Stimulated activated CD4-positive, alpha-beta T cell treated with anti-CD3 and anti-CD28 coated beads, Interleukin-1b, Interleukin-23, amount 100 ng/mL, for 1 hour (primary cell): ENCODE measurements at places on chromosomes 1 and 21.

DNA sequence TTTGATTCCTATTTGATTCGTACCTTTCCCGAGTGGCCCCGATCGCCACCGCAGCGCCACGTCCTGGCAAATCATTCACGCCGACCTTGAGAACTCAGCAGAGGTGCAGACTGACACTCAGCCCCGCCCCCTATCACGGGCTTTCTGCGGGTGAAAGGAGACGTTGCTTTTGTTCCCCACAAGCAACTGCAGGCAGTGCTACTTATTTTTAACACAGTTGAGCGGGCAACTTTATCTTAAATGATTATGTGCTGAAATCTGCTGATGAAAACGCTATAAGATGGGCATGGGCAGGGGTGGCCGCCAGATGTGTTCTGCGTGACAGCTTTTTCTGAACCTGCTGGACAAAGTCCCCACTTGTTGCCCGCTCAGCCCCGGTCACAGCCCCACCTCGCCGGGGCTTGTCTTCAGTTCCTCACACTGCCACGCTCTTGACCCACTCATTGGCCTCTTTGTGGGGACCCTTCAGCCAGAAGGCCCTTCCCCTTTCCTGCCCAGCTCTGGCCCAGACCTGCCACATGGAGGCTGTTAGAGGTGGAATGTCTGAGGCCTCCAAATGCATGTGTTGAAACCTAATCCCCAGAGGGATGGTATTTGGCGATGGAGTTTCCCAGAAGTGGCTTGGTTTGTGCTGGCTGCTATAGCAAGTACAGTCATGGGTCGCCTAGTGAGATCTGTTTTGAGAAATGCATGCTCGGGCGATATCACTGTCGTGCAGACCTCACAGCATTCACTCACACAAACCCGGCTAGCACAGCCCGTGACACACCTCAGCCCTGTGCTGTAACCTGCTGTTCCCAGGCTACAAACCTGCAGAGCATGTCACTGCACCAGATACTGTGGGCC is 15.7 kb upstream of the PDXK start:
- no peak for DNase-seq

DNA sequence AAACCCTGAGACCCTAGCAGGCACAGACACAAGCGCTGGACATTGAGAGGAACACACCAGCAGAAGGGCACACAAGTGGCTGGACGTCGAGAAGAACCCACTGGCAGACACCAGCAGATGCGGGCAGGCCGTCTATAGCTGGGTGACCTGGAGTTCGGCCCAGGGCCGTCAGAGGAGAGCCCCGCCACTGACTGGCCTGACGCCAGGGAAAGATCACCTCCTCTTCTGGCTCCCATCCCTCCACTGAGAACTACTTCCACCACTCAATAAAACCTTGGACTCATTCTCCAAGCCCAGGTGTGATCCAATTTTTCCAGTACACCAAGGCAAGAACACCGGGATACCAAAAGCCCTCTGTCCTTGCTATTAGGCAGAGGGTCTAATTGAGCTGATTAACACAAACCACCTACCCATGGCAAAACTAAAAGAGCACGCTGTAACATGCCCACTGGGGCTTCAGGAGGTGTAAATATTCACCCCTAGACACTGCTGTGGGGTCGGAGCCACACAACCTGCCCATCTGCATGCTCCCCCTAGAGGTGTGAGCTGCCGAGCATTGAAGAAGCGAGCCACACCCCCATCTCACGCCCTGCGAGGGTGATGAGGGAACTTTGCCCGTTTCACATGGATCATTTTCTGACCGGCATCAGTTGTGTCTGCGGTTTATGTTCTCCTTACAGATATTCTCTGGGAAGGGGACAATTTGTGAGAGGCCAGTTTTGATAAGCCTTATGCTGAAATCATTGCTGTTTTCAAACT is 104.8 kb downstream of the HLX start:
- DNase-seq, result no peak

GRCh38 chr21:28639737-28640136 is 352.9 kb downstream of the LTN1 start:
- DNase-seq, result no peak

- no peak for DNase-seq
These were observed 243.1 kb upstream of the CXADR start for GRCh38 chr21:17269760-17270159.

DNA sequence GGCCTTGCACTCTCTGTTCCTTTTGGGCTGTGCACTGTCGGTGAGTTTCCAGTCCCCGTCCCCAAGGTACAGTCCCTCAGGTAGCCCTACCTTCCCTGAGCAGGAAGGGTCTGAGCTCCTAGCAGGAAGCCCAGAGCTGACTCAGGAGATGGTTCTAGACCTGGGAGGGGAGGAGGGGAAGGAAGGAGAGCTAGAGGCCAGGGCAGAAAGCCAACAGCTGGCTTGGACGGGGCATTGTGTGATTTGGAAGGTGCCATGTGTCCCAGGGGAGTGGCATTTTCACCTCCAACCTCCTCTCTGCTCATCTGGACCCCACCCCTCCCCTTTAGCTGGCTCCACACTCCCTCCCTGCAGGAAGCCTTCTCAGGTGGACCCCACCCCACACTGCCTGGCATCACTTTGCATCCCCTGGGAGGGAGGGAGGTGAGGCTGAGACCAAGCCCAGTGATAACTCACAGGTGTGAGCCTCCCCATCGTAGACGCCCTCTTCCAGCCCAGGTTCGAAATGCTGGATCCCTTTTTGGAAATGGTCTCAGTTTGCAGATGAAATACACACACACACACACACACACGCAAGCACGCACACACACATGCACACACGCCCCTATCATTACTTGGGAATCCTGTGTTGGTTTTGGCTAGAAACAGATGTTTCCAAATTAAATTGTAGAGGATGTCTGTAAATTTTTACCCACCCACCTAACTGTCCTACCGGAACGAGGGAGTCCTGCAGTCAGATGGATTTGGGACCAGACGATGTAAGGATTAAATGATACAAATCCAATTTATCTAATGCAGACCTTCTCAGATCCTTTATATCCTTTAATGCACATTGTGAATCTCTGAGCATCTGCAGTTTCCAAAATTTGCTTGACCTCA is 19.7 kb upstream of the IFNLR1 start:
- DNase-seq, result no peak
